ENCODE measurements at places on chromosomes 16 and 17. TPM values are rescaled to one million over a fixed set of nuclear protein-coding genes. Genes with fewer than 3 reads are reported as not detected.

- no peak for DNase-seq
These were observed 19.7 kb downstream of the FOXL1 start for GRCh38 chr16:86597880-86598606.

DNA sequence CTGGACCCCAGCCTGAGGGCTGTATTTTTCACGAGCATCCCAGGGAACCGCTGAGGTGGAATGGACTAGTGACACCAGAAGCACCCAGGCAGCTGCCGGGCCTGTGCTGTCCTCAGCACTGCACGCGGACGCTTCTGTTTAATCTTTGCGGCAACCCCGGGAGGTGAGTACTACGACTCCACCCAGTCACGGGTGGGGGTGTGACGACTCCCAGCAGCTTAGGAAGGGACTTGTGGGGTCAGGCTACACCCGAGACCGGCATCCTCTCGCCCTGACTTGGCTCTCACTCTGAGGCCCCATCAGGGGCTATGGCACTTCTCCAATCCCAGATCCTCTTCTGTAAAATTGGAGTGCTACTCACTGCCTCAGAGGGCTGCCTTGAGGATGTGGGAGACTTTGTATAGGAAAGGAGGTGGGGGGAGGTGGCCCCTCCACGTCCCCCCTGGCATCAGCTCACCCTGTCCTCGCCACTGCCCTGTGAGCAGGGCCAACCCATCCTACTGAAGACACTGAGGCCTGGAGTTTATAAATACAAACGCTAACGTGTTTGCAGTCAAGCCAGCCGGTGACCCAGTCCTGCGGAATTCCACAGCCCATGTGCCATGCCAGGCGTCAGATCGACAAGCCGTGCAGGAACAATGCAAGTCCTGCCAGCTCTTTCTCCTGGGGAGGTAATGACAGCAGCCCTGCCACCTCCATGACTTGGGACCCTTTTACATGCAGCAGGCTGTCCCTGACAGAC, 44.4 kb downstream of the PPL start:
- no peak for DNase-seq

Gene CRISPLD2
- total RNA-seq, result 0.27 TPM

Gene KCNH4
- total RNA-seq, result 0.15 TPM
